ENCODE measurements at places on chromosomes 13 and 19. TPM values are rescaled to one million over a fixed set of nuclear protein-coding genes. Genes with fewer than 3 reads are reported as not detected.

The SLC25A15 gene
- 14.4 TPM for total RNA-seq

The ZNF780B gene
- total RNA-seq, result 13.7 TPM

The CUL4A gene
- 103 TPM for total RNA-seq

The C19orf67 gene
- not detected for total RNA-seq

The KCNRG gene
- 7.7 TPM for total RNA-seq

The FCGBP gene
- 0.14 TPM for total RNA-seq

The CLDND2 gene
- total RNA-seq, result 0.18 TPM

The TPTE2 gene
- total RNA-seq, result not detected

The TMEM38A gene
- 1.9 TPM for total RNA-seq

The DIS3 gene
- 31.2 TPM for total RNA-seq

The CD70 gene
- total RNA-seq, result not detected

The RFXANK gene
- total RNA-seq, result 56.2 TPM

The CATSPERD gene
- total RNA-seq, result not detected

The ZNF497 gene
- 0.83 TPM for total RNA-seq

The MRPL57 gene
- 19.9 TPM for total RNA-seq

The N4BP2L2 gene
- total RNA-seq, result 82.3 TPM

The UBE2M gene
- total RNA-seq, result 87.9 TPM

The PCDH17 gene
- 0.09 TPM for total RNA-seq

The CRB3 gene
- not detected for total RNA-seq

The SHD gene
- total RNA-seq, result not detected

The ATP12A gene
- total RNA-seq, result not detected

The DACH1 gene
- total RNA-seq, result not detected

The CLEC4M gene
- not detected for total RNA-seq

The KEAP1 gene
- 97.7 TPM for total RNA-seq

The ZNF493 gene
- 22.0 TPM for total RNA-seq

The ZNF221 gene
- total RNA-seq, result 7.4 TPM

All from smooth muscle cell of bladder (primary cell).